ENCODE measurements at places on chromosomes 6 and 20. TPM values are rescaled to one million over a fixed set of nuclear protein-coding genes. Genes with fewer than 3 reads are reported as not detected.

DNA sequence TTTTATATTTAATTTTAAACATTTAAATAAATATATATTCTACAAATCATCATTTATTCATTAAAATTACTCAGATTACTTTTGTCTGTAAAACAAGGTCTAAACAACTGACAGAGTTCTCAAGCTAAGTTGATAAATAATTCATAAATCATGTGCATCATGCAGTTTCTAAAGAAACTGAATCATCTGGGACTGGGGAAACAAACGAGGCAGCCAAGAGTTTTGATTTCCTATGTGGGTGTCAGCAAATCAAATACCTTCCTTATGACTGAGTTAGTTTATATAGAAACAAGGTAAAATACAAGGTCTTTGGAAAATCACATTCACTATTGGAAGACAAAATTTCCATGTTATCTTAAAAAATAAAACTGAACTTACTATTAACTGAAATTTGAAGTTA lies 149.9 kb upstream of the BEND6 start:
- no peak for DNase-seq

GRCh38 chr20:63492982-63493381 lies 5.9 kb downstream of the EEF1A2 start:
- DNase-seq: no peak

DNA sequence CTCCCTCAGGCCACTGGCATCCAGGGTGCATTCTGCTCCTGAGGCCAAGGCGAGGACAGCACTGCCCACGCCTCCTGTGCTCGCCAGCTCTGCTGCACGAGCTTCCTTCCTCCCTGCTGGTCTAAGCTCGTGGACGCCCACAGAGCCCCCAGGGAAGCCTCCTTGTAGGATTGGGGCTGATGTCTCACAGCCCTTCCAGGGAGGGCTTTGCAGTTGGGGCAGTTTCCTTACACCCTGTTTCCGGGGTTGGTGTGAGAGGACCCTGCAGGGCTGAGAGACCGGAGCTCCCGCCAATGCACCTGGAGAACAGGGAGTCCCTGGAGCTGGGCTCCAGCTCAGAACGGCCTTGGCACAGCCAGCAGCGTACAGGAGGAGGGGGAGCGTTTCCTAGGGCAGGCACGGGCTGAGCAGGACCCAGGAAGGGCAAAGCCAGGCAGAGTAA lies 172.4 kb upstream of the PDE10A start:
- no peak for DNase-seq

GRCh38 chr6:24051942-24052589 lies 73.9 kb upstream of the NRSN1 start:
- DNase-seq: no peak

DNA sequence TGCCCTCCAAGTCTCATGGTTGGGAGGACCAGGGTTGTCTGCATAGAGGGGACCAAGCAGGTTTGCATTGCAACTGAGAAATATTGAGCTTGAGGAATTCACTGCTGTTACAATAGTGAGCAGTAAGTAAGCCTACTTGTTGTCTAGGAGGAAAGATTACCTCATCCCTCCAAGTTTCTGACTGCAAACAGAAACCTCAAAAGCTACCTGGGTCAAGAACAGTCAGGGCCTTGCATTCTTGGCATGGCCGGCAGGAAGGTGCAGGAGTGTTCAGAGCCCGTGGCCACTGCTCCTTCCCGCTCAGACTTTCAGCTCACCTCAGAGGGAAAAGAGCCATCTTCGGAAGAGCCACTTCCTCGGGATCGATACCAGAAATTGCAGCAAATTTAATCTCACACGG lies 46.0 kb upstream of the DOK5 start:
- DNase-seq: no peak

GRCh38 chr20:32437391-32438074 lies 79.4 kb downstream of the ASXL1 start:
- no peak for DNase-seq

DNA sequence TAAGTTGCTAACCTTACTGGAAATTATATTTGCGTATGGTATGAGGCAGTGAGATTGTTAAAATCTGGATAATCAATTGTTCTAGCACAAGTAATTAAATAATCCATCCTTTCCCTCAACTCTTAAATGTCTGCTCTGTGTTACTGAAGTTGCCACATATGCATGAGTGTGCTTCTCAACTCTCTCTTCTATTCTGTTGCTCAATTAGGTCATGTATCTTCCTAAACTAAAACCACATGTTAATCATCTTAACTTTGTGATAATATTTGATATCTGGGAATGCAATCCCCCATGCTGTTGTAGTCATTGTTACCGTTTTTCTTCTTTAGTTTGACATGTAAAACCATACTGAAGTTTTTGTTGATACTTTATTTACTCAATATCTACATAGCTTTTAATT lies 63.5 kb upstream of the STMND1 start:
- DNase-seq: peak; percentile 45

- no peak for DNase-seq
These were observed 25.3 kb upstream of the BEND3 start for GRCh38 chr6:107140581-107140980.

Gene ECT2L
- total RNA-seq: 0.10 TPM

Gene TRDN
- total RNA-seq: 25.3 TPM

Gene ZNF318
- 10.3 TPM for total RNA-seq

Gene RANBP9
- 41.1 TPM for total RNA-seq
